ENCODE measurements at places on chromosomes 5 and 9.

DNA sequence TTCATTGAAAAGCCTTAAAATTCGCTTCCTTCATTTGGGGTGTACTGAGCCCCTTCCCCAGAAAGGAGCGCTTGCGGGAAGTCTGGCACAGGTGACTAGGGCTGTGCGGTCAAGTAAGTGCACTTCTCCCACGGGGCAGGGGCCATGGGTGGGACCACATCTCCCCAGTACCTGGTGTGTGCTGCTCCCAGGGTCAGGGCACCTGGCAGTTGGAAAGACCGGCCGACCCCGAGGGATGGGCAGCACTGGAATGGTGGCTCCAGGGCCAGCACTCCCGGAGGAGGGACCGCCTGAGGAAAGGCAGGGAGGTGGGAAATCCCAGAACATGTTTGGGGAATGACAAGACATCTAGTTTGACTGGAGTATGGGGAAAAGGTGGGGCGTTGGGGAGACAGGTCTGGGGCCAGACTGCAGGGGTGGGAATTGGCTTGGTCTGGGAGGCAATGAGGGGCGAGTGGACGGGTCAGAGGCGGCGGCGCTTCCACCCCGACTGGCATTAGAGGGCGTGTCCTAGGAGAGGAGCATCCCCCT is 727 bp upstream of the GLIPR2 start:
- no peak for DNase-seq

DNA sequence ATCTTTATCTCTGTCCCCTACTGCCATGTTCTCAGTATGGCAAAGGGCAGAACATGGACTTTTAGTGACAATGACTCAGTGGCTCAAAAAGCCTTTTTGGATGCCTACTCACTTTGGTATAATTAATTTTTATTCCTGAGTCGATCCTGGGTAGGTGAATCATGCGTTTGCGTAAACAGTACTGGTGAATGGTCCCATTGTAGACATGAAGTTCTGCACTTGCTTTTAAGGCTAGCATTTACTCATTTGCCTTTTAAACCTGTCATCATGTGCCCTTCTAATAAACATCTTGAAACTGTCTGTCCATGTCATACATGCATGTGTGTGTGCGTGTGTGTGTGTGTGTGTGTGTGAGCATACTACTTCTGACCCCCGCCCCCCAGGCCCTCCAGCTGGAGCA is 223.0 kb downstream of the AUH start:
- no peak for DNase-seq

DNA sequence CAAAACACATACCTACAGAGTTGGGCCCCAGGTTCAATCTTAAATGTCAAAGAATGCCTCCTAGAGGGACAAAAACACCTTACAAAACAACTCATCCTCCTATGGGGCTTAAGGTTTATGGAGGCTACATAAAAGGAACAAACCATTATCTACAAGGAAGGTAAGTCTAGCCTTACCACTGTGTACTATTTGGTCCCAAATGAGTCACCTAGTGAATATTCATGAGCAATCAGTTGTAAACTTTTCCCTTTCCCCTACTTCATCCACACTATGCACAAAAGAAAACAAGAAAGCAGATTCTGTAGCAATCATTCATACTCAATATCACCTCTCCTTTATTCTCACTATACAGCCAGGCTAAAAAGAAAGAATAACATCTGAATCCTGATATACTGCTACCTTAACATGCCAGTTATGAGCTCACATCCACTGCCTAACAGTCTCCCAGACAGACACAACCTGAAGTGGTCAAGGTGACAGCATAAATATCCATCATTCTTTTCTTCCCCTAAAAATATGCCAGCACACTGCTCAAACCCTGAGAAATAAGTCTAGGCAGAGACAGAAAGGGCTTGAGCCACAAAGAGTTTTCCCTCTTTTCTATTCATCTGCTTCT is 6.2 kb downstream of the OXCT1 start:
- DNase-seq = no peak

DNA sequence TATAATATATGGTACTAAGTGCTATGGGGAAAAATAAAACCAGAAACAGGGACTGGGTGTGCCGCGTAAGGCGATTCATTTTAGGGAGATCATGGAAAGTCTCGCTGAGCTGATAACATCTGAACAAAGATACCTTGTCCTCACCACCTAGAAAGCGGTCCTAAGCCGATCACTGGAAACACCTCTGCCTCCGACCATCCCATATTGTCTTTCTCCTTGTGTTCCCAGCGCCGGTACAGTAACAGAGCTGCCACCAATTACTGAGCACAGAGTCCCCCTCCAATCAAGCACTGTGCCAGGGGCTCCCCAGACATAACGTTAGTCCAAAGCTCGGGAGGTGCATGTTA is 704 bp downstream of the CCDC112 start:
- DNase-seq = no peak

DNA sequence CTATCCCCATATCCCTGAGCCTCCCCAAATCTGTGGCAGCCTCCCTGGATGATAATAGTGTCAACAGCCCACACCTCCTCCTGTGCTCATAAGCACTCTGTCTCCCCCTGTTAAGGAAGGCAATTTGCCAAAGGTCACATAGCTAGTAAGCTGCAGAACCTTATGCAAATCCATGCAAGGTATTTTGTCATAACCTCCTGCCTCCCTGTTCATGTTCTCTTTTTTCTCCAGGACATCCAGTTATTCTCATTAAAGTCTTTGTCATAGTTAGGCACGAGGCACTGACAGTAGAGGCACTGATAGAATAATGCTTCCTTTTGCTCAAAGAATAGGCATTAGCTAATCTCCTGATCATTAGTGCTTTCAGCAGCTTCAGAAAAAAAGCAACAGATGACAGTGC is 10.2 kb upstream of the AUH start:
- no peak for DNase-seq

- no peak for DNase-seq
Measured at GRCh38 chr9:23663536-23663935, 162.5 kb downstream of the ELAVL2 start.

- DNase-seq = no peak
Measured at GRCh38 chr9:107890921-107891465, 401.4 kb upstream of the KLF4 start.

DNA sequence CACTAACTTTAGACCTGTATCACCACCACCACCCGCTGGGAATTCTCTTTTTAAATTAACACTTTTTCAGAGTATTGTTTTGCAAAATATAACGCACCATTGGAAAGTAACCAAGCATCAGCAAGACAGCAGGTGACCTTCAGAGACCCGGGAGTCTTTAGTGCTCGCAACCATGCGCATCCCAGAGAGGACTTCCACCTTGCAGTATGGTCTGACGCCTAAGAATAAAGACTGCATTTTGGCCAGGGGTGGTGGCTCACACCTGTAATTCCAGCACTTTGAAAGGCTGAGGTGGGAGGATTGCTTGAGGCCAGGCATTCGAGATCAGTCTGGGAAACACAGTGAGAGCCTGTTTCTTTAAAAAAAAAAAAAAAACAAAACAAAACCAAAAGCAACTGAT is 113.8 kb downstream of the MED27 start:
- DNase-seq = no peak

GRCh38 chr5:153807801-153808200 is 230.9 kb downstream of the FAM114A2 start:
- no peak for DNase-seq

GRCh38 chr5:107990881-107991810 is 320.4 kb upstream of the EFNA5 start:
- DNase-seq = no peak

- DNase-seq = no peak
Measured at GRCh38 chr9:22114956-22115355, 105.9 kb upstream of the CDKN2B start.

DNA sequence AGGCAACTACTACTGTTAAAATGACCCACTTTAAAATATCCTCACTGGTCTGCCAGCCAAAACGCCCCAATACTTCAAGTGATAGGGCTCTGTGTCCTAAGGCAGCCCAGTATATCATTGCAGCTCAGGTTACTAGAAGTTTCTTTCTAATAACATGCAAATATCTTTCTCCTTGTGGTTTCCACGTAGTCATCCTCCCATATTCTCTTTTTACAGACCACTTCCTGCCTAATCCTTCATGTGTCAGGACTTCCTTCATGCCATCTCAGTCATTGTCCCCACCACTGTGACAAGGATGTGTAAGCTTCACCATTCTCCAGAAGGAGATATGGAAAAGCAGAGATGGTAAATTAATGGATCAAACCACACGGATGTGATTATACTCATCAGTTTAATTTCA is 813.7 kb downstream of the MAT2B start:
- DNase-seq = no peak

DNA sequence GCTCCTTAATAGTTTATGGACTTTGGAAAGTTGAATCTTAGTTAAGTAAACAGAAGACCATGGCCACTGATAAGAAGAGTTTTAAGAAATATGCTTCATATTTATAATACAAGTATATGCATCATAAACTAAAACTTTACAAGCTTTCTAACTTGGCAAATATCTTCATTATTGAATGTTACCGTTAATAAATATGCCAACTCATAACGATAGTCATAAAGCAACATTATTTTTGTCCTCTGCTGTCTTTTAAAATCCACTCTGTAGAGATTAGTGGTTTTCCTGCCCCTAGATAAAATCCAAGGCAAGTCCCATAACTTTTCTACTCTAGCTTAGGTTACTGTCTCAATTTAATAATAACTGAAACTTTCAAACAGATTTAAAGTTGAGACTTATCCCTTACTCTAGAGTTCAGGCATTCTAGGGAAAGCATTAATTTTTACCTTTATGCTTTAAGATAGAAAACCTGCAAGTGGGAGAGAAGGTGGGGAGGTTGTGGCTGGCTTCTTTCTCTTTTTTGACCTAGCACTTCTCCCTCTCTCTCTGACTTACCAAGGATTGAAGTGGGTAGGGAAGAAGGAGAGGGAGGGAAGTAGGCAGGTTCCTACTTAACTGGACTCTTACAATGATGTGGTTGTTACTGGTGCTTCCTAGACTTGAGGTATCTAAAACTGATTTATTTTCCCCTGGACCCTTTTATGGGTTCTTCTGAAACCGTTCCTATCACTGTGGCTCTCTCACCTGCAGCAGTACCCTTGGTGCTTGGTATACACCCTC is 29.6 kb downstream of the RNF145 start:
- DNase-seq = no peak

GRCh38 chr9:116088396-116088795 is 65.2 kb upstream of the PAPPA start:
- DNase-seq = no peak

DNA sequence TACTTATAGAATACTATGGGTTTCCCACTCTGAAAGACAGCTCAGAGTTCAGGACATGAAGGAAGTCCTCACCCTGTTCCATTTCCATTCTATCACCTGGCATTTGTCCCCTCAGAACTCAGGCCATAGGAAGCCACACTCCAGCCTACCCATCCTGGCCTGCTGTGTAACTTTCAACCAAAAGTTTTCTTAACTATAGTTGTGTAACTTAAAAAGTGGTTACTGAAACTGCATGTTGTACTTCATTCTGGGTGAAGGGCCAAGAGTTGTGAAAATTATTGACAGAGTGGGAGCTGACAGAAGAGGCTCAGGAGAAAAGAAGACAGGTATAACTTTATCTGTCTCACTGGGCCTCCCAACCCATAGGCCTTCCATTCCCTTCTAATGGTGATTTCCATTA is 212.5 kb downstream of the RAB3C start:
- DNase-seq = no peak

GRCh38 chr5:63602971-63603370 is 359.3 kb downstream of the HTR1A start:
- no peak for DNase-seq

DNA sequence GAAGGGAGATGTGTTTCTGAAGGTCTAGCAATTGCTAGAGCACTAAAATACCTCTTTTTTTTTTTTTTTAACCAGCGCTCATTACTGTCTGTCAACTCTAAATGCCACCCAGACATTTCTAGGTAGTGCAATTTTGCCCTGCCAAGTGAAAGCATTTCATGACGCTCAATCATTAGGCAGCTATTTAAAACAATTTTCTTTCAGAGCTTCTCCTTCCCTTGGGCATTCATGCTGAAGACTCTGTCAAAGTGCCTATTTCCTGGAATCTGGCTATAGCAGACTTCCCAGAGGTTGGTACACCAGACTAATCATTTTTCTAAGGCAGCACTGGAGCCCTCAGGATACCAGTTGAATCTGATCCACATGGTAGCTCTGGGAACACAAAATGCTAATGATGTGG is 97.0 kb upstream of the ANKRD55 start:
- DNase-seq = no peak

DNA sequence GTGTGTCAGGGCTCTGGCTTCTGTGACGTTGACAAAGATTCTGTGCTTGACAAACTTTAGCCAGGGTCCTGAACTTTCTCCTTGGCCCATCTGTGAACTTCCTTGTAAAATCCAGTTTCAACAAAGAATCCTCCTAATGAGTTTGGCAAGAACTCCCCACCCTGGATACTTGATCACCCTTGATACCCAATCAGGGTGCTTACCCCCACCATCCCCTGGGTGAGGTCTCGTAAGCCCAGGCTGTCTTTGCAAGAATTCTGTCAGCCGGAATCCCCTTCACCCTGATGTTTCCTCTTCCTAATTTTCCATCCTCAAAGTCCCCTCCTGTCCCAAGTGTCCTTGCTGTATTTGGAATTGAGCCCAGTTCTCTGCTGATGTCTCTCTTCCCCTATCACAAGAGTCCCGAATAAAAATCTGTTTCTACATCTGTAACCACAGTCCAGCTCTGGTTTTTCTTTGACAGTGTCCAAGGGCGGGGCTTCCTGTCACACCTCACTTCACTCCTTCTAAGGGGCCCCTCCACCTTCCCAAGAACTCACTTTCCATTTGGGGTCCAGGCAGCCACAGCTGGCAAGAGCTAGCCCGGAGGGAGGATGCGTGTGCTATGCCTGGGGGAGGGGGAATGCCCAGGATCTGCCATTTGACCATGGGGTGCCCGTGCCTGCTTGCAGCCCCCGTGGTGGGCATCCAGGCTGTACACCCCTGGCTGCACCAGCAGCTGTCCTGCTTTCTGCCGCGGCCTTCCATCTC is 2.7 kb upstream of the CARD19 start:
- no peak for DNase-seq

DNA sequence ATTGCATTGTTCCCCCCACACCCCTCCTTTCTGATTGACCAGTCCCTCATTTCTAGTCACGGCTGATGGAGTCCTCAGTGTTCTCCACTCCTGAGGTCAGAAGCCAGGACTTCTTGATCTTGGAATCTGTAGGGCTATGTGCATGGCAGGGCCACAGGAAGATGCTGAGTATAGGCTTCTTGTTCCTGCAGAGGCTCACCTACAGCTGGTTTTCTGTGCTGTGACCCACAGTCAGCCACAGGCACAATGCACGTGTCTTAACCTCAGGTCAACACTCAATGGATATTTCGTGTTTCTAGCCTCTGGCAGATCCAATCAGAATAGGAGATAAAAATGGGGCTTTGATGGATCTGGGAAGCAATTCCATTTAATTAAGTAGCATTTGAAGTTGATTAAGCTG is 14.3 kb upstream of the CXCL14 start:
- DNase-seq = no peak

GRCh38 chr9:33466565-33467495 is 6.9 kb downstream of the NOL6 start:
- DNase-seq = peak; percentile 83

All from activated CD4-positive, alpha-beta T cell treated with anti-CD3 and anti-CD28 coated beads, Interleukin-2, amount 50 U/mL, for 48 hours (primary cell).